ENCODE measurements at places on chromosomes 7 and 10.

- no peak for DNase-seq
Measured at GRCh38 chr7:149776848-149777407, 3.5 kb upstream of the ZNF467 start.

DNA sequence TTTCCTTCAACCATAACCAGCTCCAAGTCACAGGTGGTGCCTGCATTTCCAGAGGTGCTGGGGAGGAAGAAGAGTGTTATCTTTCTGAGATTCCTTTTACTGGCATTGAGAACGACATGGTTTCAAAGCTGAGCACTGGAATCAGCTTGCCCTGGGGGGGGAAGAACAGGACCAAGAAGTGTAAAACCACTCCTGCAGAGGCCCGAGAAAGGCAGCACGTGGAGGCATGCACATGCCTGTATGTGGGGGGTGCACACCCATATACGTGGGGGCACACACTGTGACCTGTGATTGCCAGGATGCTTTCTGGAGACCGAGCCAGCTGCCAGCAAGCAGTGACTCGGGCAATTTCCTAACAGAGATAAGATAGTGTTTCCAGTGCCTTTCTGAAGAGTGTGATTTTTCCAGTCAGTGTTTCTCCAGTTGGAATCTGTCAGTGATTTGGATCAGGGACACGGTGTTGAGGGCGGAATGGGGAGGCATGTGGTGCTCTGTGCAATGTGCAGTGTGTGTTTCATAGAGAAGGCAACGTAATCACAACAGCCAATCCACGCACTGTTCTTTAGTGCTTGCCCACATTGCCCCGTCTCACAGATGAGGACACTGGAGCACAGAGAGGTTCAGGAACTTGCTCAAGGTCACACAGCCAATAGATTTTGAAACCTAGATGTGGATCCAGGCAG is 4.2 kb downstream of the LRRC27 start:
- DNase-seq, result no peak

GRCh38 chr7:5375925-5376324 is 47.7 kb downstream of the TNRC18 start:
- no peak for DNase-seq

DNA sequence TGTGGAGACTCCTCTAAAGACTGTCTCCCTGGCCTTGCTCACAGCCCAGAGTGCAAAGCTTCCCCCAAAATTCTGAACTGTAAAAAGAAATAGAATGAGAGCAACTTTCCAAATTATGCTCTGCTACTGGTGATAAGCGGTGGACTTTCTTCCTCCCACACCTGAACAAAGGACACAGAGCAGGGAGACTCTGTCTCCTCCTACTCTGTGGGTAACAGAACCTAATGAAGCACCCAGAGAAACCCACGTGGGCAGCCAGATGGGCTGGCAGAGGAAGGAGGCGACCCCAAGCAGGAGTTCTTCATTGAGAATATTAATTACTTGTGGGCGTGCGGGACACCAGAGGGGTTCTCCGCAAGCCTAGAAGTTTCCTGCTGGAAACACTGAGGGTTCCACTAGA is 139.5 kb downstream of the KMT2E start:
- DNase-seq, result no peak

- DNase-seq, result no peak
Measured at GRCh38 chr7:31234836-31235605, 105.5 kb downstream of the NEUROD6 start.

DNA sequence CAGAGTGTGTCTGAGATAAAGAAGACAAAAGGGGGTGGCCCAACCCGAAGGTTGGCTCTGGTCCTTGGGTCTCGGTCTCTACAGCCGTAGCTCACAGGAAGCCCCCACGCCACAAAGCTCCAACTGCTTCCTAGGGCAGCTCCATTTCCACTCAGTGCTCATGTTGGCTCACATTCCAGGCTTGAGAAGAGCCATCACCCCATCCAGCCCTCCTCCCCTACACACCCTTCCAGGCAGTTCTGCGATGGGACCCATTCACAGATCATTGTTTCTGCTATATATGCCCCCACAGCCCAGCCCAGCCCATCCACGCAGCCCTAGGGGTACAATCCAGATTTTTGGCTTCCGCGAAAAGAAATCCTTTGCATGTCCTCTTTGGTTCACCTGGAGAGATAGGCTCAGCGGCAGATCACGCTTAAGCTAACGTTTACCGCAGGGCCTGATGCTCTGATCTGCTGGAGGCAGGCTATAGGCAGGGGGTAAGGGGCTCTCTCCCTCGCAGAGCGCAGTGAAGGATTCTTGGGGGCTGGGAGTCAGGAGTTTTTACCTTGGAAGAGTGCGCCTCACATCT is 6.2 kb upstream of the HOXA11 start:
- DNase-seq, result no peak

DNA sequence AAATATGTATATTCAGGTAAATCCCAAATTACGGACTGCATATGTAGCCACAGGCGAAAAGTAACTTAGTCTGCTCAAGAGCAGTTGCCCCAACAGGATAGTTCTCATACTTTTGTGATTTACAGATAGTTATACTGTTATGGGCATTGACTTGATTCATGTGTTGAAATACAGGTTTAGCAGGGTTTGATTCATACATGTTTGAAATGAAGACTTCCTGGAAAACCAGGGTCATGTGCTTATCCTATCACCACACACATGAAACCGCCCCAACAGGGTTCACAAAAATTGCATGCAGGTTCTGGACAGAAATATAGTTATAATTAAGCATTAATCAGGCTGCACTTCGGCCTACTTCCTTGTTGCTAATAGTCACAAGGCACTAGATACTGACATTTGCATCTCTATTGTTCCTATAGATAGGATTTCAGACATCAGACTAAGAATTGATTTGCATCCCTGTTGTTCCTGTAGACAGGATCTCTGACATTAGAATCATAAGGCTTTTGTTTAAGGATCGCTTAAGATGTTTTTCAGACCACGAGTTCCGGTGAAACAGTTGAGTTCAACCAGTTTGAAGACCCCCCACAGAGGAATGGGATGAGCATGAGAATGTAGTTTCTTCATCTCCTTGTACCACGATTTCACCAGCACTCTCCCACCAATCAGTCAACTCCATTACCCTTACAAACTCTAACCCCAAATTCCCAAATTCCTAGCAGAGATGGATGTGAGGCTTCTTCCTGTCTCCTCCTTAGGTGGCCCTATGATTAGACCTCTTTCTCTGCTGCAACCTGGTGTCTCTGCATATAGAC is 2.0 kb upstream of the ZNF398 start:
- DNase-seq, result no peak

DNA sequence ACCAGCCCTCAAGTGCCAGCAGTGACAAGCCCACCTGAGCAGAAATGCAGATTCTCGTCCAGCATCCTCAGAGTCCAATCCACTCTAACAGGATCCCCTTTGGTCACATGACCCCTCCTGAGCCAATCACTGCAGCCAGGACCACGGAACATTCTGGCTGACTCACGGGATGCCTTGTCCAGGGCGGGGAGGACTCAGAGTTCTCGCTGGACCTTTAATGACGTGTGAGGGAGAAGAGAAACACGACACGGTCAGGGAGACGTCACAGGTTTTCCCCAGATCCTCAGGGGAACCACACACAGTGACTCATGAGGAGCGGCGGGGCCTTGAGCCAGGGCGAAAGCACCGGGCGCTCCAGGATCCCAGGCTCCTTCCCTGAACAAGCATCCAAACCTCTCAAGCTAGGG is 155.7 kb downstream of the PTPRN2 start:
- DNase-seq, result no peak
